Inflammatory macrophage treated with lipopolysaccharide for 1 hour (primary cell): ENCODE measurements at places on chromosomes 4 and X.
A peak's percentile ranks its signal among the peaks of the same experiment; 100 is the strongest.

DNA sequence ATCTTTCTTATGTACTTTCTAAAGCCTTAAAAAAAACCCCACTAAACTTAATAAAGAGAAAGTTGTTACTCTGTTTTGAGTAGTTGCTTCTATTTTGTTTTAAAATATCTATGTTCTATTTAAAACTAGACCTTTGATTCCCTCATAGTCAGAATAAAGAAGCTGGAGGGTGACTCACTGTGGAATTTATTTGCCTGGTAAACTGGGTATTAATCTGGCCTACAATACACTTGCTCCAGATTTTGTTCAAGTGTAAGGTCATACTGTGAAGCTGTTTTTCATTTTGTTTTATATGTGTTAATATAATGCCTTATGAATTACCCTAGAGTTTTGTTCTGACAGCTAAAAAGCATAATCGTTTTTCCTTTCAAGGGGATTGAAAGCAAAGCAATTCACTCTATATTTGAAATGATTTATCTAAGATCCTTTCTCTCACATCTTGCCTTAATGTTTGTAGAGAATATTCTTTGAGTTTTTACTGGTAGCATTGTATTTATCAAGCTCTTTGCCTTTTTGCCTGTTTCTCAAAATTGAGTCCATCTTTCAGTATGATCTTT is 277.4 kb upstream of the PITX2 start:
- no peak for DNase-seq

- no peak for DNase-seq
Measured at GRCh38 chr4:126890994-126891393, 741.8 kb upstream of the INTU start.

DNA sequence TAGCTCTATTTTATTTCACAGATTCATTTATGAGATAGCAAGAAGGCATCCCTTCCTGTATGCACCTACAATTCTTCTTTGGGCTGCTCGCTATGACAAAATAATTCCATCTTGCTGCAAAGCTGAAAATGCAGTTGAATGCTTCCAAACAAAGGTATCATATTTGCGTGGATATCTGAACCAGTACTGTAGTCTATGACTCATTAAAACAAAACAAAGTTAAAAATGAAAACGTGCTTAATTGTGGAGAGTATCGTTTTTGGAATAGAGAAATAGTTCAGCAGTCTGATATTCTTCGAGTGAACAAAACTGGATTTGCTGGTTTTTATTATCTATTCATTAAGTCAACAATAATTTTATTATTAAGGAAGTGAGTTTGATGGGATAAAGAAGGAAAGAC is 6.3 kb downstream of the AFP start:
- no peak for DNase-seq

DNA sequence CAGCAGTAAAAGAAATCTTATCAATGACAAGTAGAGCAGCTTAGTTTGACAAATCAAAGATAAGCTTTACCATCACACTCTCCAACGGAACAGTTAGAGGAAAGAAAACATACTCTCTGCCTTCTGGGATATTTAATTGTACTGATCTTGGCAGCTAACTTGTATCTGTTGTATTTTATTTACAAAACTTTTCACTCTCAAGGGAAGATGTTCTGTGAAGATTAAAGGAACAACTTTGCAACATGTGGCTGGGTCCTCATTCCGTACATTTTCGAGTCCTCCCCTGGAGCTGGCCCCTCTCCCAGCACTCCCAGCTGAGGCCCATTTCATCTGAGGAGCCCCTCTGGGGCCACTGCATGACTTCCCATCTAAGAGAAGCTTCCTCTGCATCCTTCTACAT is 74.4 kb downstream of the RPS3A start:
- no peak for DNase-seq

DNA sequence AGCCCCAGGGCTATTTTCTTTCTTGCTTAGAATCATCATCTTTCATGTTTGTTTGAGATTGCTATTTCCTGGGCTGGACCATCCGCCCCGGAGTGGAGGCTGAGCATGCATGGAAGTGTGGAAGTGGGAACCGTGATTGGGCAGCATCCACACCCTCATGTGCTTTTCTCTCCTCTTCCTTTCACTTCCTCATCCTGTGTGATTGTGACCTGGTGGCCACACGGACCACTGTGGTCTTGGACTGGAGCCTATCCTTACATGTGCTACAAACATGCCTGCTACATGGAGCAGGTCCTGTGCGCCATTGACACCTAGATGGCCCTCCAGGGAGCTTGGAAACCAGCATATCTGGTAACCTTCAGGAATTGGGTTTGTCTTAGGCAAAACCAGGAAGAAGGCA is 175.9 kb upstream of the LCORL start:
- DNase-seq: no peak

- DNase-seq: no peak
Measured at GRCh38 chrX:136708348-136708747, 60.4 kb downstream of the CD40LG start.

DNA sequence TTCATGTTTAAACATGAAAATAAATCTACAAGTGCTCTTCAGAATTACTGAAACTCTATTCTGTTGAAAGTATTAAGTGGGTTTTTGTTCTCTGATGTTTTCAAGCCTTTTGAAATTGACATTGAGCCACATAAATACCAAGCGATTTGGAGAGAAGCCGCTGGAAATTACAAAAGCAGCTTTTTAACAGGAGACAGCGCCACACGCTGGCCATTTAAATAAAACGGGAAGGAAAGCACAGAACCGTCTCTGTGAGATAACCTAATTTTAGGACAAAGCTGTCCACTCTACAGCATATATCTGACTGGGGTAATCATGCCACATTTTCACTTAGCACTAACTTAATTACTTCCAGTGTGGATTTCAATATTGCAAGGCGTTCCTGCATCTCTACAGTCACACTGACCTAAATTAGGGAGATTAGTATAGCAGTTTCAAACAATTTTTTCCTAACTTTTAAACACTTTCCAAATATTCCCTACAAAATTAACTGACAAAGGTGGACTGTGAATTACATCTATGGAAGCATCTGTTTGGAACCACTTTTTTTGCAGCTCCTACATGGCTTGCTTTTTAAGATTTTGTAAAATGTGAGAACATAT is 6.8 kb upstream of the ANOS1 start:
- DNase-seq: peak; percentile 57

- DNase-seq: no peak
Measured at GRCh38 chr4:27176881-27177280, 316.2 kb downstream of the STIM2 start.

GRCh38 chrX:17415242-17415810 is 40.3 kb downstream of the NHS start:
- DNase-seq: peak; percentile 16

DNA sequence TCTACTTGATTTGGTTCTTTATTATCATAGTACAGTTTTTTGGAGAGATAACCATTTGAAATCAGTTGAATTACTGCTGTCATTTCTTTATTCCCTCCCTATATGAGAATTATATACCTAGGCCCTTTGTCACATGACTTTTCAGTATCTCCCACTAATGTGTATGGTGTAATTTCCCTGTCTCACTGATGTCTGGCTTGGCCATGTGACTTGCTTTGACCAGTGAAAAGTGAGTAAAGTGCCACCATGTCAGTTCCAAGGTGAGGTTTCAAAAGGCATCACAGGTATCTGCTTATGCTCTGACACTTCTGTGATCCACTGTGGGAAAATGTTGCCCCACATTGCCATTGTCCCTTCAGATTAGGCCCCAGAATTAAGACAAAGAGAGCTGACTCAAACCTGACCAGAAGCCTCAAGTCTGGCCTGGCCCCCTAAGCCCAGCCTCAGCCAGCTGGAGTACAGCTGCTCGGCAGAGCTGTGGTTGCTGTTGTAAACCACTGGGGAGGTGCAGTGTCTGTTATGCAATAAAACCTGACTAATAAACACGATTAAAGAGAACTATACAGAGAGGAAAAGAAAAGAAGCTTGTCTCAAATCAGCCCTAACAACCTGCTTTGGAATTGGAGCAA is 27.5 kb downstream of the SETD7 start:
- DNase-seq: no peak
